ENCODE measurements at places on chromosomes 1 and 21.

DNA sequence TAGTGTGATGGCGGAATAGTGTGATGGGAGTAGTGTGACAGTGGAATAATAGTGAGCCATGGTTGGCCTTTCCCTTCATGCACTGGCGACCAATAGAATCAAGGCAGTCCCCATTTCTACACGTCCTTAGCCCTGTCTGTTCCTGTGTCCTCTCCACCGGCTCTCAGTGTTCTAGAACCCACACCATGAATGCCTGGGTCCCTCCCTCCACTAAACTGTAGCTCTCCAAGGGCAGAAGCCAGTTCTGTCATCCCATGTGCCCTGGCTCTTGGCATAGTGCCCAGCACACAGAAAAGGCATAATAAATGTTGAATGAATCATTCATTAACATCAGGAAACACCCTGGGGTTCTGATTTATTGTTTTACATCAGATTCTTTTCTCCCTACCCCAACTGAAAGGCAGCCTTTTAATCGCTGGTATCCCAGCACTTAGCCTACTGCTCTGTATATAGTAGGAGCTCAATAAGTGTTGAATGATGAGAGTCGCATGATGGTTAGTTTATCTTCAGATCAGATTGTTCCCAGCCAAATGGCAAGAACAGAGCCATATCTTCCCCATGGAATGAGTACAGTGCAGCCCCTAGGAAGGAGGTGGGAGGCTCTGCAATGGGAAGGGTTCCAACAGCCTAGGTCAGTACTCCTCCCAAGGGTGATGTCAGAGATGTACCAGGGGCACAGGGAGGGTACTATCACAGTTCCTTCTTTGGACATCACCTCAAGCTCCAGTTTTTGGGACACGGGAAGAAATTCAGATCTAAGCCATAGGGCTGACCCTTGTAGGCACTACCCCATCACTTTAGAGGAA is 325.7 kb downstream of the HHAT start:
- no peak for DNase-seq

- DNase-seq: no peak
Observed at GRCh38 chr21:16811011-16811410, 701.8 kb upstream of the CXADR start.

DNA sequence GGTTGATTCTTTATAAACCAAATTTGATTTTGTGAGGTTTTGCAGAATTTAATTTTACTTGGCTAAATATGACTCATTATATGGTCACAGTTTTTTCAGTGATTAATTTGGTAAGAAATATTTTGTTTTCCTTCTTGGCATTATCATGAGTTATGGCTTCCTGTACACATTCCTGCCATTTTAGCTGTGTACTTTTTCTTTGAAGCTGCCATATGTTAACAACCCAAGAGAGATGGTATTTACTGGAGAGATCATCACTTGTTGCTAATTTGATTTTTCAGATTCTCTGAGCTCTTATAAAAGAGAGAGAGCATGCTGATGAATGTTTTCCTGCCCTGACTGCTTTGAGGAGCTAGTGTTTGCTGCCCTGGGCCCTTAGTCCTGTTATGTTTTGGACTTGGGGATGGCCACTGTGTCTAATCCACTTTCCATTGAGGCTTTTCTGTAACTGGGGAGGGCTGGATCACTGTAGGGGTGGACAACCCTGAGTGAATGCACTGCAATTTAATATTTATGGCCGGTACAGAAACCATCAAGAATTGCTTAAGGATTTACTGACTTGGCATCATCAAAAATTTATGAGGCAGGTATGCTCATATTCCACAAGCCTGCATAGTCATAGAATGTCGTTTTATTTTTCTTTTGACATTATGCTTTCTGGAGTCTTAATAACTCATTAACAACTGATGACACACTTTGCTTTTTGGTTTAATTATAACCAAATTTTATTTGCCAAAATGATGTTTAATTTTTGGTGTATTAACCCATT is 200.9 kb downstream of the DISC1 start:
- no peak for DNase-seq

DNA sequence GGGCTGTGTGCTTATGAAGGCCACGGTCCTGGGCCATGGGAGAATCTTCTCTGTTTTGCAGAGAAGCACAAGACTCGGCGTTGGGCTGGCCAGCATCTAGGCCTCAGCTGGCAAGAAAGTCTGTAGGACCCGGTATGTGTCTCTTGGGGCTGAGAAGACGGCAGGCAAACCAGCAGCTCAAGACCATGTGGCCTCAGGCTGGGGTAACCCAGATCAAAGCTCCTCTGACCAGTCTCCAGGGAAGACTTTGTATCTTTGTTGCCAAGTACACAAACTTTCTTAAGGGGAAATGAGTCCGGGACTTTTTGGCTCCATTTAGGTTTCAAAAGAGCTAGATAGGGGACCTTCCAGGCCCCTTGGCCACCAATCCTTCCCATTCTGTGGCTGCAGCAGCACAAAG is 60.1 kb downstream of the PTP4A2 start:
- no peak for DNase-seq

DNA sequence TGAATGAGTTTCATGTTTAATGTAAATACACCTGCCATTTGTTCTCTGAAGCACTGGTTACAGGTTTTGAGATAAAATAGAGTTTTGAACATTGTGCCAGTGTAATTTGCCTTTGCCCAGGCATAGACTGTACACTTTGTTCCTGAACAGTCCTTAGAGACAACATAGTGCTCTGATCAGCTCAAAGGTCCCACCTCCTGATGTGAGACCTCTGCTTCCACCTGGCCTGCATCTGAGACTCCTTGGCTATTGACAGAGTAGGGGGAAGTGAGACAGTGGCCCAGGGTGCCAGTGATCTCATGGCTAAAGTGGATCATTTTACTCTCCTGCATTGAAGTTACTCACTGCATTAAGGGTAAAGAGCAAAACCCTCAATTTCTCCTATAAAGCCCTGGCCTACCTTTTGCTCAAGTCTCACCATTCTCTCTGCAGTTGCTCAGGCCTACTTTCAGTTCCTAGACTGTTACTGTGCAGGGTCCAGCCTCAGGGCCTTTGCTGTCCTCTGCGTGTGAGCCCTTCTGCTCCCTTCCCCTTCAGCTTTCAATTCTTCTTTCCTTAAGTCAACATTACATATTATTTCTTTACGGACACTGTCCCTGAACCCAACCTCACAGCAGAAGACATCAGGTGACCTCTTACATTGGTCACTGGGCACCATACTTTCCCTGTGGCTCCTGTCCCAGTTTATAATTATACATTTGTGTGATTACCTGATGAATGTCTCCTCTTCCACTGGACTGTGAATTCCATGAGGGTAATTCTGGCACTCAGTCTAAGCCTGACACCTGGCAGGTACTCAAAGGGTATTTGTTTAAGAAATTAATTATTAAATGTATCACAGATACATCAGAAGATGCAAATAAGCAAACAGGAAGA is 142.9 kb downstream of the ROR1 start:
- no peak for DNase-seq

Measured in ureter (tissue), 1 donor.